Stimulated activated CD4-positive, alpha-beta T cell treated with anti-CD3 and anti-CD28 coated beads, Interleukin-4, amount 100 ng/mL, for 4 hours (primary cell): ENCODE measurements at places on chromosomes 7 and 10.

- no peak for DNase-seq
Measured at GRCh38 chr7:129462420-129462819, 28.2 kb downstream of the STRIP2 start.

- no peak for DNase-seq
Measured at GRCh38 chr7:41052736-41053135, 650.2 kb downstream of the INHBA start.

GRCh38 chr10:82817676-82818422 is 942.9 kb downstream of the NRG3 start:
- DNase-seq, result no peak

GRCh38 chr10:59098831-59099452 is 77.5 kb upstream of the PHYHIPL start:
- DNase-seq, result no peak

DNA sequence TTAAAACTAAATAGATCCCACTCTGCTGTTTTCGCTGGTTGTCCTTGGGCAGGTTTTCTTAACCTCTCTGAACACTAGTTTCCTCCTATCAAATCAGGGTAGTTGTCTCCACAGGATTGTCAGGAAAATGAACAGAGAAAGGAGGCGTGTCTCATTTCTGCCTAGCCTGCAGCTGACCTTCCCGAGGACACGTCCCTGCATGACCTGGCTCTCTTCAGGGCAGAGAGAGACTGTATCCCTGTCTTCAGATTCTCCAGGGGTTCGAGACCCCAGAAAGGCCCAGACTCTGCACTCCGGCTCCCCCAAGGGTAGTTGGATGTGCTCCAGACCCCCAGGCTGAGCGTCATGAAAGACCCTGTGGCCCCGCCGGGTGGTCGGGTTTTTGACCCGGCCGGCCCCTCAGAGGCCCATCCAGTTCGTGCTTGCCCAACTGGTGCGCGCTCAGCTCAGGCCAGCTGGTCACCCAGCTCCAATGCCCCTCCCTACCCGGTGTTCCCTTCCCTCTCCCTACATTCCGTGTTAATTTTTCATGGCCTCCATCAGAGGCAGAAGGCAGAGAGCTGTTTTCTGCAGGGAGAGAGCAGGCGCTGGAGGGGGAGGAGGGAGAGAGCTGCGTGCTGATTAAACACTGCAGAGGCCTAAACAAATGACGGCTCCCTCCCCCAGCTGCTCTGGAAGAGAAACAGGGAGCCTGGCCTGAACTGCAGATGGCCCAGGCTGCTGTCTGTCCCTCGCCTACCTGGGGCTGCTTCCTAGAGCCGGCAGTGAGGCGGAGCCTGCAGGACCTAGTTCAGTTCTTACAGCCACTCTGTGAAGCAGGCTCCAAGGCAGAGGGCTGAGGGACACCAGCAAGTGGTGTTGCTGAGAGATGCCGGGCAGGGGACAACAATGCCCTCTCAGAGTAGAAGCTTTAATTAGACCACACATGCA is 86.2 kb upstream of the PPIF start:
- DNase-seq, result no peak

DNA sequence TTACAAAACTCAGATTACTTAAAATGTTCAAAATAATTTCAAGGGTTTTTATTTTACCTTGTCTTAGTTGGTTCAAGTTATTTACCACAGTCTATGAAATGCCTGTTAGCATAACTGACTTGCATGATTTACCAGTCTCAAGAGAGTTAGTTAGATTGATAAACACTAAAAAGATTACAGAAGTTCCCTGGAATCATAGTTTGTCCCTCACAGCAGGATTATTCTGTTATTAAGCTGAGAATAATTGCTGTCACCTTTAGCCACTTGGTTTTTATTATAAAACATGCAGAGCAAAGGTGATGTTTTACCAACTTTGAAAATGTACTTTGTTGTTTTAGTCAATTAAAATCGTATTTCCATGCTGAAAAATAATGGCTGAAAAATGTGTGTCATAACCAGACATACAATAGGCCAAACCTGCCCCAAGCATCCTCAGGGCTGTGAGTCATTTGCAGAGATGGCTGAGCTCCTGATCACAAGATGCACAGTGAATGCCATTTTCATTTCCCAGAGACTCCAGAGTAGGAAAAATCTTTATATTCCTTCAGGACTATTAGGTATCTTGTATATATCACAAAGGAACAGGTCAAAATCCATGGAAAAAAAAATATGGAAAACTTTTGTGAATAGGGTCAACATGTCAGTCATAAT is 87.8 kb upstream of the DKK1 start:
- DNase-seq, result no peak

DNA sequence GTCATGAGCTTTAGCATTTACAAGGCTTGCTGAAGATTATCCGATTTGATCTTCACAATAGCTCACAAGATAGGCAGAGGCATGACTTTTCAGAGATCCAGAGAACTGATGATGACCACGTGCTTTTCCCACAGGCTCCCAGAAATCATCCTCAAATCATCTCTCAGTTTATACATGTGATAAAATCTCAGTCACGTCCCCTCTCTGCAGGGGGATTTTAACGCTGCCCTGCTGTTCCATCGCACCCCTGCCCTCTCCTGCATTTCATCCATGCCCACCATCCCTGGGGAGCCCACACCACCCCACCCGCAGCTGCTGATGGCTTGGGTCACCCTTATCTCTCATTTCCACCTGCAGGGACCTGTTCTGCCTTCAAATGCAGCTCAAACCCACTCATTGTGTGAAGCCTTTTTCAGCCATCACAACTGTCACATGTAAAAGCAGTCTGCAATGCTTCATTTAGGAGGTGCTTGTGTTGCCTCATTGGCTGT is 141.8 kb downstream of the DIP2C start:
- no peak for DNase-seq

GRCh38 chr10:92891885-92892690 is 43.8 kb downstream of the EXOC6 start:
- no peak for DNase-seq
